Cardiac ventricle fibroblast (primary cell): ENCODE measurements at places on chromosomes 3 and 15. TPM values are rescaled to one million over a fixed set of nuclear protein-coding genes. Genes with fewer than 3 reads are reported as not detected.

C15orf61 gene
- 2.5 and 5.9 TPM in 2 replicates for total RNA-seq

RASGRP1 gene
- total RNA-seq = 0.05 and 0.25 TPM in 2 replicates

PIF1 gene
- 4.0 and 6.2 TPM in 2 replicates for total RNA-seq

SAMD7 gene
- total RNA-seq = not detected in 2 replicates

PARP14 gene
- 20.4 and 27.8 TPM in 2 replicates for total RNA-seq
